NCI-H1092 treated with DMSO at 0.1 percent for 48 hours (cell line): ENCODE measurements at places on chromosomes 16 and 17.

GRCh38 chr17:76710863-76711611 lies at the start of gene MXRA7:
MXRA7 (minus strand) TSS chr17:76710965; CDS start chr17:76710946, 19 bp downstream.
- DNase-seq, result peak; percentile 37

DNA sequence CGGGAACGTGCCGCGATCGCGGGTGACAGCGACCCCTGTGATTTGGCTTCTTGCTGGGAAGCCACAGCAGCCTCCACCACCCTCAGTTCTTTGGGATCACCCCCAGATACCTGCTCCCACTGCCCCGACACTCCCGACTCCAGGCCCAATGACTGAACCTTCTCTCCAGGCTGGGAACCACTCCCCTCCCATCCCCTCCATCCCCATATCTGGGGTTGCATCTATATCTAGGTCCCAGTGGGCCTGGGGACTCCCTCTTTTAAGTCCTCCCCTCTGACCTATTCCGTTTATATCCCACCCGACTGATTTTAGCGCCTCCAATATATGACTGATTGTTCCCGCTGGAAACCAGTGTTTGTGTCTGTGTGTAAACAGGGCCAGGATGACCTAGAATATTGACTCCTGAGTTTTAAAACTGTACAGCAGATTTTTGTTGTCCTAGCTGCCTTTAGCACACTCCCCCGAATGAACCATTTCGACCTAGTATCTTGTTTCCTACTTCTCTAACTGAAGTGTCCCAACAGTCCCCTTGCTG lies 667 bp downstream of the PSMD3 start:
- DNase-seq, result no peak

- DNase-seq, result no peak
Observed at GRCh38 chr16:27316038-27316680, 2.4 kb downstream of the IL4R start.

- no peak for DNase-seq
Observed at GRCh38 chr16:66175636-66176035, 190.9 kb upstream of the CDH5 start.

- no peak for DNase-seq
Observed at GRCh38 chr17:7363311-7363710, 8.4 kb downstream of the TMEM95 start.

- DNase-seq, result no peak
Observed at GRCh38 chr16:64089697-64090096, 1032.2 kb downstream of the CDH11 start.

GRCh38 chr17:82236142-82236971 lies 7.5 kb downstream of the SLC16A3 start:
- DNase-seq, result peak; percentile 91

- no peak for DNase-seq
Observed at GRCh38 chr17:13869331-13869940, 199.9 kb upstream of the COX10 start.

- DNase-seq, result no peak
Observed at GRCh38 chr17:32458371-32458770, 14.1 kb downstream of the PSMD11 start.

- DNase-seq, result no peak
Observed at GRCh38 chr16:2384426-2384825, 43.9 kb upstream of the ABCA3 start.

DNA sequence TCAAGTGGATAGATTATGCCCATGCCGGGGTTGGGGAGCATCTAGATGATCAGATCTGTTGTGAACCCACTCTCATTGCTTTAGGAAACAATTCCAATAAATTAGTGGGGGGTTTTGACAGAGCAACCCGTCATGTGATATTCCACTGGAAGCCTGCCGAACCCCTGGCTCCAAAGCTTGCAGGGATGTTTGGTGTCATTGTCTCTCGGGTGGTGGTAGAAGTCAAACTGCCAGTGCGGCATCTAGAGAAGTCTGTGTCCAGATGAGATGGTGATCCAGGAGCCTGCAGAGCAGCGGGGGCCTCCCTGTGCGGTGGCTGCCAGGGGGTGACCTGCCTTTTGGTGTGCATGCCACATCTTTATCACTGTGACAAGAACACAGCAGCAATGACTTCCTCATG lies 91.7 kb downstream of the SHISA6 start:
- no peak for DNase-seq

- no peak for DNase-seq
Observed at GRCh38 chr17:60602871-60603270, 2.9 kb downstream of the PPM1D start.

DNA sequence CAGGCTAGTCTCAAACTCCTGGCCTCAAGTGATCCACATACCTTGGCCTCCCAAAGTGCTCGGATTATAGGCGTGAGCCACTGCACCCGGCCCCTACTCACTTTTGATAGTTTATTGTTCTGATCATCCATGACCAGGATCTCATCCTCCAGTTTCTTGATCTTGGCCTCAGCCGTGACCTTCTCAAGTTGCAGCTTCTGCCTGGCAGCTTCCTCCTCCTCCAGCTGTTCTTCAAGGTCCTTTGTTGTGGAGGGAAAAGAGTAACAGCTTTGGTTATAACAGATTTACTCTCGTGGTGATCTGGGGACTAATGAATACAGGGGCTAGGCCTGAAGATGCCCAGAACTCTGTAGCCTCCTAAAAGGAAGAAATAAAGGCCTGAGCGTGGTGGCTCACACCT lies 89.9 kb downstream of the NDE1 start:
- DNase-seq, result no peak

- DNase-seq, result peak; percentile 83
Observed at GRCh38 chr17:30950669-30951399, 20.0 kb upstream of the RNF135 start.

DNA sequence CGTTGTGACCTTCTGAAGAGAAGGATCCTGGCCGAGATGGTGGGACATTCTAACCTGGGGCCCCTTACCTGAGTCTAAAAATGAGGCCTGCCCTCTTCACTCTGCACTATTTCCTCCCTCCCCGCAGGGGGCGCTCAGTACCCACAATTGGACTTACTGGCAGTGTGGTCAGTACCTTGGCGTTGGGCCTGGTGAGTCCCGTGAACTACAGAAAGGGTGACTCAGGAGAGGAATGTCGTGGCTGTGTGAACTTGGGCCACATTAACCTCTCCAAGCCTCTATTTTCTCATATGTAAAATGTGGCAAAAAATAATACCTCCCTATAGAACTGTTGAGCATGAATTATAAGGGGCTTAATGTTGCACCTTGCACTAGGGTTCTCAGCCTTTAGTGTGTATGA lies 3.9 kb downstream of the RSAD1 start:
- peak; percentile 52 for DNase-seq

DNA sequence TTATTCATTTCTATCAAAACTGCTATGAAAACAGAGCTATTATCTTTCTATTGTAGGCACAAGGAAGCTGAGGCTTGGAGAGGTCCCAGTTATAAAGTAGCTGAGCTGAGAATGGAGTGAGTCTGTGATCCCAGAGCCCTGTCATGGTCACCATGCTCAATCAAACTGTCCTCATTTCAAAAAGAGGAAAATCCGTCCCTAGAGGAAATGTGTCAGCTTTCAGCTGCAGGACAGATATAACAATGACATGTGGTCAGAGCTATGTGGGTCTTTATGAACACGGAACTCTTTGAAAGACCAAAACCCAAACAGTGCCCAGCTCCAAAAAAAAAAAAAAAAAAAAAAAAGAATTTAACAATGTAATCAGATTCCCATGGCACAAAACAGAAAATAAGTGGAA lies 266.1 kb downstream of the XYLT1 start:
- DNase-seq, result no peak

DNA sequence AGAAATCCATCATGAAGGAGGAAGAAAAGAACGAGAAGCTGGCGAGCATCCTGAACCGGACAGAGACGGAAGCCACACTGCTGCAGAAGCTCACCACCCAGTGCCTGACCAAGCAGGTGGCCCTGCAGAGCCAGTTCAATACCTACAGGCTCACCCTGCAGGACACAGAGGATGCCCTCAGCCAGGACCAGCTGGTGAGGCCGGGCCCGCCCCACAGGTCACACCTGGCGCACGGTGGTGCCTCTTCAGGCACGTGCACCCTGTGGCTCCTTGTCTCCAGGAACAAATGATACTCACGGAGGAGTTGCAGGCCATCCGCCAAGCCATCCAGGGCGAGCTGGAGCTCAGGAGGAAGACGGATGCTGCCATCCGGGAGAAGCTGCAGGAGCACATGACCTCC lies 19.8 kb upstream of the GAA start:
- no peak for DNase-seq
